ENCODE measurements at places on chromosomes 1 and 21.

GRCh38 chr1:225861834-225862580 is 20.2 kb downstream of the TMEM63A start:
- no peak for DNase-seq

DNA sequence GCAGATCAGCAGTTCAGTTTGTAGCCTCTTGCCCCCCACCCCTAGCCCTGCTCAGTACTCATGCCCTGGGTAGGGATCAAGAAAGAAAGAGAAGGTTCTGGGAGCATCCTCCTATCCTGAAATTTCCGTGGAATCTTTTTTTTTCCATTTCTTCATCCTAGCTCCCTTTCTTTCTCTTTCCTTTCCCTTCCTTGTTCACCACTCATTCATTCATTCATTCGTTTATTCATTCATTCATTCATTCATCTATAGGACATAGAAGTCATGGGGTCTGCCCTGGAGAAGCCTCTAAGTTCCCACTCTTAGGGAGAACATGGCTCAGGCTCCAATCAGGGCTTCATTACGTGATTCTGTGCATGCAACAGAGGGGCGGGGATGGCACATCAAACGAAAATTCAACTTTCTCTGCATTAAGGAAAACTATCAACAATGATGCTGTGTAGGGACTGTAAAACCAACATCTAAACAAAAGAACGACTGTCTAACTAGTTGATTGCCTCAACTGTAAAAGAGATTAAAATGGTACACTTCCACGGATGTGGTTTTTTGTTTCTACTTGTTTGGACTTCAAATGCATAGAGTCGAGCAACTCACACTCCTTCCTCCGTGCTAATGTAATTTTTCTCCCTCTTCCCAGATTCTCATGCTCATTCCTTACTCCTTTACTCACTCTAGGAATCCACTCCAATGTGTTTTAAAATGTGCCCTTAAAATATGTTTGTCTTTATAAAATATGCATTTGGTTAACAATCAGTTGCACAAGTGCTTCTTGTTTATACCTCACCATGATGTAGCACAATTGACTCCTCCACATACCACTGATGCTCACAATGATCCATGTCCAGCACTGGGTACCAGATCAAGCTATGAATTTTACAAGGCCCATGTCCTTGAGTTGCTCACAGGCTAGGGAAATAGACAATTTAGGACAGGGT is 101.2 kb upstream of the SLC2A1 start:
- no peak for DNase-seq

- no peak for DNase-seq
Observed at GRCh38 chr21:29135481-29135880, 5.0 kb downstream of the MAP3K7CL start.

DNA sequence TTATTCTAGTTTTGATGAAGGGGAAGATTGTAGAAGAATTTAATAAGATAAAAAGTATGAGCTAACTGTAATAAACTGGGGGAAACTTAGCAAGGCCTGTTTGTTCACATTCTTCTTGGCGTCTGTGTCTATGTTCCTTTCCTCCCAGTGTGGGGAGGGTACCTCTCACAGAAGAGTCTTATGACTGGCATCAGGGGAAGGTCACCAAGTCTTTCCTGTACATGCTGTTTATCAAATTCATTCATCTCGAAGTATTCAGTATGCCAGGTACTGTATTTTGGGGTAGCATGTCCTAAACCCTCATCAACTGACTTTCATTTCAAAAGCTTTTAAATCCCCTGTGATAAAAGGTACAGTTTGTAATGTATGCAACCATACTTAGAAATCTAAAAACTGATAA is 78.4 kb downstream of the HS2ST1 start:
- no peak for DNase-seq

DNA sequence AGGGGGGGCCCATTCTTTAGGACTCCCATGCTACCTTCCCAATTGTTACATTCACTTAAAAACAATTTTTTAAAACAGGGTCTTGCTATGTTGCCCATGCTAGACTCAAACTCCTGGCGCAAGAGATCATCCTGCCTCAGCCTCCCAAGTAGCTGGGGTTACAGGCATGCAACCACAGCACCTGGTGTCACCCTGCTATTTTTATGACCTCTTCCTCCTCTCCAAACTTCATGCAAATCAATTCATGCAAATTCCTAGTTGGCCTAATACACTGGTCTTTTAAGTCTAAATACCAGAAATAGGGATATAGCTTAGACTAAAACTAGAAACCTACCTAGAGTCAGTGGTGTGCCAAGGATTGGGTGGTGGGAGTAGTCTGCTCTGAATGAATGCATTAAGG is 30.1 kb downstream of the CDKN2C start:
- no peak for DNase-seq

DNA sequence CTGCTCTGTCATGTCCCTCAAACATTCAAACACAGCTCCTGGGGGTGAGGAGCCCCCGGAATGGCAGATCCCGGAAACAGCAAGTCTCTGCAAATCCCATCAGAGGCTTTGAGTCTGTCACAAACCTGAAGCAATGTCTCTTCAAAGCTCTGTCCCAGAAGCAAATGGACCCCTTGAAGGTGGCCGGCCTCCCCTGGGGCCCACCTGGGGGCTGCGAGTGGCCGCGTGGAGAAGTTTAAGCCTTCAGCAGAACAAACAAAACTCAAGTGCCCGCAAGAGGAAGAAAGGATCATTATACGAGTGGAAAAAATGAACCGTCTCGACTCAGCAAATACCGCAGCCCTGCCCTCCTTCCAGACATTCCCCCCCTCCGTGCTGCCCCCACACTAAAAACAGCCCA is 53.3 kb downstream of the PRDM16 start:
- no peak for DNase-seq

GRCh38 chr1:181079382-181079781 is 9.1 kb upstream of the IER5 start:
- no peak for DNase-seq

DNA sequence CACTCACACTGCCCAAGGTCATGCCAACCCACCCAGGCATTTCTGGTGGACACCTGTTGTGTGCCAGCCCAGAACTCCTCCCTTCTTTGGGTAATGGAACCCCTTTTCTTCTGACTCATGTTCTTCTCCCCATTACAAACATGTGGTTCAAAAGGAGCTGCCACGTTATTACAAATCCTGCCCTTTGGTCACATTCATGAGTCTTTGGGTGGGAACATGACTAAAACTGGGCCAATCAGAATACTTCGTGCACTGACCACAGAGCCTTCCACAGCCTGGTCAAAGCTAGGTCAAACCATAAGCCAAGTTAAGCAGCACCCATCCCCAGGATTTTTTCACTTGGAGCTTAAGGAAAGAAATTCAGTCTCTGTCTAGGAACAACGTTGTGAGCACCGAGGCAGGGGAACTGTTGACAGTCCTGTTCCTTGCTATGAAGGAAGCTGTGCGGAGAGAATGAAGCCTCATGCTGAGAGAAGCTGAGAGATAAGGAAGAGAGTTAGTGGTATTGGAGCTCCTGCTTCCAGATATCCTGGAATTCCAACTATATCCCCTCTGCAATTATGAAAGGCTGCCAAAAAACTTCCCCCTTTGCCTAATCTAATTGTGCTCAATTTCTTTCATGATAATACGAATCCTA is 46.8 kb upstream of the DIPK1A start:
- DNase-seq: no peak

Measured in NCI-H2081 treated with DMSO at 0.1 percent for 48 hours (cell line).